ENCODE measurements at places on chromosomes 11 and 22.

GRCh38 chr11:15177491-15177890, 62.8 kb downstream of the INSC start:
- no peak for DNase-seq

DNA sequence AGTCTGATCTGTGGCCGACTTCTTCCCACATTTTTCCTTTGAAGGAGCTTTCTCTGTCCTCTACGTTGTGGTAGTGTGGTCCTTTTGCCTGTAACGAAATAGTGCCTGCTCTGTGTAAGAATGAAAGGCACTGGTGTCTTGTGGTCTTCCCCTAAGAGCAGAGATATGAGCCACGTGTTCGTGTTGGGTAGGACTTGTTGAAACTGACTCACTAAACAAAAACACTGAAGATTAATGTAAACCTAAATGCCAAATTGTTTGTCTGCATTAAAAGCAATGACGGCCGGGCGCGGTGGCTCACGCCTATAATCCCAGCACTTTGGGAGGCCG, 10.1 kb upstream of the RPS3 start:
- DNase-seq: no peak

- DNase-seq: no peak
These were observed 33.8 kb downstream of the RASSF10 start for GRCh38 chr11:13042873-13043342.

DNA sequence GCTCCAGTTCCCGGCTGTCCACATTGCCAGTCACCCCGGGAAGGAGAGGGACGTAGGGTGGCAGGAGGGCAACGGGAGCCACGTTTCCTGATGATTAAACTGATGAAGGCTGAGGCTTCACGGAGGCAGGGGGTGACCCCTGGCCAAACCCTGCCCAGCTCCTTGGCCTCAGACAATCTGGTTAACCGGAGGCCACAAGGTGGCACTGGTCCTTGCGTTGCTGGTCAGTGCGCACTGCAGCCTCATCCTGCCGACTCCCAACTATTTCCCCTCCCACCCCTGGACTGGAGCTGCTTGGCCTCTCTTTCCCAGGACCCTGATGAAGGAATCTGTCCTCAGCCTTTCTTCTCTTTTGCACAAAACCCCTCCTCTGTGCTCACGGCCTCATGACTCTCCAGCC, 75.3 kb downstream of the PDE2A start:
- DNase-seq: no peak

DNA sequence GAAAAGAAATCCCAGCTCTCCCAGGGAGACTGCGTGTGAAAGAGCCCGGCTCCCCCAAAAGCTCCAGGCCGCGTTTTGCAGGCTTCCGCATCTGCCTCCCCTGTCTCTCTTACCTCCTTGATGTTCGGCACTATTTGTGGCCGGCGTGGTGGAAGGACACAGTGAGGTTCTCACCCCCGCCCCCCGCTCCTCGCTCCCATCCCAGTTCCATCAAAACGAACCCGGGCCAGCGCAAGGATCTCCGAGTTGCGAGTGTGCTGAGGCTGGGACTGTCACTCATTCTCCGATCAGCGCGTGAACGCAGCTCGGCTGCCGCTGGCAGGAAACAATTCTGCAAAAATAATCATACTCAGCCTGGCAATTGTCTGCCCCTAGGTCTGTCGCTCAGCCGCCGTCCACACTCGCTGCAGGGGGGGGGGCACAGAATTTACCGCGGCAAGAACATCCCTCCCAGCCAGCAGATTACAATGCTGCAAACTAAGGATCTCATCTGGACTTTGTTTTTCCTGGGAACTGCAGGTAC, at the start of gene NCAM1:
NCAM1 (plus strand) TSS at position 275 of the 523 bp plus-strand sequence.
- peak; percentile 38 for DNase-seq

DNA sequence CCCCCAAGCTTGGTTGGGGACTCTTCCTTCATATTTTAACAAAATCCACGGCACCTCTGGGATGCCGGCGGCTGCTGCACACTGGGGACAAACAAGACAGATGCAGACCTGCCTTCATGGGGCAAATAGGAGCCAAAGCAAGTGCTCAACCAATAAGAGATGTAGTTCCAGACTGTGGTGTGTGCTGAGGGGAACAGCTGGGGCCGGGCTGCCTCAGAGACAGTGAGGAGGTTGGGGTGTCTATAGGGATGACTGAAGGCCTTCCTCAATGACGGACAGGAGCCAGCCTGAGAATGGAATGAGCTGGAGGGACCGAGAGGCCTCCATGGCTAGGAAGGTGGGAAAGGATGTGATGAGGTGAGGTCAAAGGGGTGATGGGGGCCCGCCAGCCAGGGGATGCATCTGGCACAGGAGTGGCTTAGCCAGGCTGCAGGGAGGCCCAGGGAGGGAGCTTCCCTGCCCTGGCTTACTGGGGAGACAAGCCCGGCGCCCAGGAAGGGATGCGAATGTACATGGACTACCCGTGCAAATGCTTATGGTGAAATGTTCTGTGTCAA, 10.3 kb upstream of the CTSD start:
- DNase-seq: no peak

GRCh38 chr11:36744375-36745168, 146.5 kb upstream of the RAG2 start:
- peak; percentile 77 for DNase-seq

GRCh38 chr11:14418801-14419417, 59.9 kb upstream of the RRAS2 start:
- no peak for DNase-seq

GRCh38 chr11:65560555-65561418, 2.6 kb upstream of the LTBP3 start:
- no peak for DNase-seq

All from stimulated activated CD4-positive, alpha-beta T cell treated with anti-CD3 and anti-CD28 coated beads, Interleukin-2, amount 100 ng/mL, for 24 hours (primary cell).